Left hindlimb (tissue), 1 donor: ENCODE measurements at places on chromosomes 3 and 15.

GRCh38 chr3:110021659-110022058 lies 684.3 kb upstream of the DPPA4 start:
- no peak for DNase-seq

DNA sequence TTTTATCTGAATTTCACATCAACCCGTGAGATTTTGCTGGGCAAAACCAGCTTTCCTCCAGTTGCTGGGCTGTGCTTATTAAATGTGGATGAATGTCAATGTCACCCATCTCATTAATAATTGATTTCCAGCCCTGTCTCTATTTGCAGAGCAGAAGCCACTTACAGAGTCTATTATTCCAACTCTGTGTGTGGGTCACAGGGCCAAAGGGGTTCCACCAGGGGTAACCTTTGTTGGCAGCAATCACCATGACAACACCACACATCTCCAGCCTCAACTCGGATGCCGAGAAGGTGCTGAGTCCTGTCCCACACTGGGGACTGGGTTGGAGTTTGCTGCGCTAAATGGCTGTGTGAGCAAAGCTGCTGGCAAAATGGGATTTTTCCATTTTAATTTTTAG lies 51.1 kb upstream of the WNT5A start:
- no peak for DNase-seq

- DNase-seq, result no peak
Measured at GRCh38 chr3:194877291-194878119, 191.8 kb downstream of the FAM43A start.

DNA sequence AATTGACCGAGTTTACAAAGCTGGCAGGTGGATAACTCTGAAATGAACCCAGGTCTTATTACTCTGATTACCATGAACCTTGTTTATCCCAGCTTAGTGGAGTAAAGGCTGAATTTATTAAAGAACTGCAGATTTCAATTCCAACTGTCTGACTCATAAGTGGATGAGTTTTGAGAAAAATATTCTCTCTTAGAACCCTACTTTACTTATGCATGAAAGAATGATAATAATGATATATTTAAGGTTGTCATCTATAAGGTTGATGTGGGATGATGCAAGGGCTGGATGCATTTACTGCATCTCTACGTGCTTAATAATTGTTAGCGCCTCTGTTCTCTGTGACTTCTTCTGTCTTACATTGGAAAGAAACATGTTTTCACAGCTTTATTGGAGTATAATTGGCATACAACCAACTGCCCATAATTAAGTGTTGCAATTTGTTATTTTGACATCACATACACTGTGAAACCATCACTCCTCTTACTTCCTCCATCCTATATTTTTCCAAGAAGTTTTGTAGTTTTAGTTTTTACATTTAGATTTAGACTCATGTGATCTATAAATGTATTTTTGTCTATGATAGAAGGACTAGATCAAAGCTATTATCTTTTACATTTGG lies 771.2 kb upstream of the ARRDC4 start:
- no peak for DNase-seq

GRCh38 chr3:8780279-8780678 lies 10.9 kb upstream of the OXTR start:
- DNase-seq, result no peak

DNA sequence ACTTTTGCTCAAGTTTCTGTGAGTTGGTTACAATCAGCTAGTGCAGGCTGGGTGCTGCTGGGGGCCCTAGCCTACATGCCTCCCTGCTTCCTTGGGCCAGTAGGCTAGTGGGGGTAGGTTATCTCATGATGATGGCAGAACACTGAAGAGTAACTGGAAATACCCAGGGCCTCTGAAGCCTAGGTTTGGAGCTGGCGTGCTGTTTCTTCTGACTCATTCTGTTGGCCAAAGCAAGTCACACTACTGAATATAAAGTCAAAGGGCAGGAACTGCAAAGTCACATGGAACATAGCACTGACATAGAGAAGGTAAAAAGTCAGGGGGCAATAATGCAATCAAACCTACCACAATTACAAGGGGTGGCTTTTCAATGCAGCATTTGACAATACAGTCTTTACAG lies 34.5 kb downstream of the RASGRP1 start:
- no peak for DNase-seq

GRCh38 chr15:72205273-72205672 lies 7.7 kb upstream of the GRAMD2A start:
- no peak for DNase-seq

DNA sequence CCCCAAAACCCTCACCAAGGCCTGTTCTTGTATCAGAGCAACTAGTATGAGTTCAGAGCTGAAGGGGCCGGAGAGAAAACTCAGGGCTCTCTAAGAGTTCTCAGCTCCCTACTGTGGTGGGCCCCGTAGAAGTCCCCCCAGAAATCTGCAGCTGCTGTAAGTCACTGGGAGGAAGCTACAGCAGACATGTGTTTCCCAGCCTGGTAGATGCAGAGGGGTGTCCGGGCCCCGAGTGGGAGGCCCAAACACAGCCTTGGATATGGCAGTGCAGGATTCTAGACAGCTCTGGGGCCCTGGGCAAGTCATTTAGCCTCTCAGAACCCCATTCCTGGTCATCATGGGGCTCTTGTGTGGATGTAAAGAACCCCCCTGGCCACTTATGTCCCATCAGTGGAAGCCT lies 39.2 kb upstream of the CSPG4 start:
- DNase-seq, result no peak

- DNase-seq, result no peak
Measured at GRCh38 chr3:177820683-177821316, 623.5 kb upstream of the TBL1XR1 start.

DNA sequence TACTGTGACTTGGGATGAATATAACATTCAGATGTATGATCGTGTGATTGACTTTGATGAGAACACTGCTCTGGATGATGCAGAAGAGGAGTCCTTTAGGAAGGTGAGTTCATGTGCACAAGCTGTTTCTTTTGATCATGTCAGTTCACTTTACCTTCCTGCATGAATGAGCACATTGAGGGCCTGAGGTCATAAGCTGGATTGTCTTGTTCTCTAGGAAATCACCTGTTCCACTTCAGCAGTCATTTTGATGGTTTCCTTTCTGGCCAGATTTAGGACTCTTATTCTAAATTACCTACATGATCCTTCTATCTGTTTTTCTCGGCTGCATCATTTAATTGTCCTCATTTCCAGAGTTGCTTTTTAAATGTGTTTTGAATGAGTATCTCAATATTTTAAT lies 4.1 kb downstream of the RCN2 start:
- no peak for DNase-seq

DNA sequence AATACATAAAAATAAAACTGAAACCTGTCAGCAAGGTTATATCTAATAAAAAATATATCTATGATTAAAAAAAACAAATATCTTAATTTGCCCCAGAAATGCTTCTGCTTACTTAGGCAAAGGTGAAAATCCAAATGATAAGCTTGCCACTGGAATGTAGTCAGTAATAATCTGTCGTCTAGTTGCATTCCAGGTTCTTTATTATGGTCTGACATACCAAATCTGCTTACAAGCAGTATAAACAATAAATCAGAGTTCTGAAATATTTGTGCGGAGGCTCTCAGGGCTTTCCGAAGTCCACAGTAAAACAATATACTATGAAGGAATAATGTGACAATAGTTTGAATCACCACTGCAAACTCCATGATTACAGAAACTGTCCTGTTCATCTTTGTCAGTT lies 1133.5 kb downstream of the ROBO1 start:
- no peak for DNase-seq

DNA sequence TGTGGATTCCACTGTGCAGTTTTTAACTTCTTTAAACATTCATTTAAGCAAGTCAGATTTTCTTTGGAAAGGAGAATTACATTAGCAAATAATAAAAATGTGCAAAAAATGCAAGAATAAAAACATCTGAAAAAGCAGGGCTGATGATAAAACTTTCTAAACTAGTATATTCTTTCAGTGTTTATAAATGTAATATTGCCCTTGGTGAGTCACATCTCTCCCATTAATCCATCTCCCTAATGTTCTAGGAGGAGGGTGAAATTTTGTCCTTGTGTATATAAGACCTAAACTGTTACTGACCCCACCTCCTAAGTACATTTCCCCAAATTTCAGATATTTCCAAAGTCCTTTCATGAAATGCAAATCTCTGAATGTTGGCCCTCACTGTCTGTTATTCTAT lies 28.5 kb upstream of the DCUN1D1 start:
- DNase-seq, result no peak

DNA sequence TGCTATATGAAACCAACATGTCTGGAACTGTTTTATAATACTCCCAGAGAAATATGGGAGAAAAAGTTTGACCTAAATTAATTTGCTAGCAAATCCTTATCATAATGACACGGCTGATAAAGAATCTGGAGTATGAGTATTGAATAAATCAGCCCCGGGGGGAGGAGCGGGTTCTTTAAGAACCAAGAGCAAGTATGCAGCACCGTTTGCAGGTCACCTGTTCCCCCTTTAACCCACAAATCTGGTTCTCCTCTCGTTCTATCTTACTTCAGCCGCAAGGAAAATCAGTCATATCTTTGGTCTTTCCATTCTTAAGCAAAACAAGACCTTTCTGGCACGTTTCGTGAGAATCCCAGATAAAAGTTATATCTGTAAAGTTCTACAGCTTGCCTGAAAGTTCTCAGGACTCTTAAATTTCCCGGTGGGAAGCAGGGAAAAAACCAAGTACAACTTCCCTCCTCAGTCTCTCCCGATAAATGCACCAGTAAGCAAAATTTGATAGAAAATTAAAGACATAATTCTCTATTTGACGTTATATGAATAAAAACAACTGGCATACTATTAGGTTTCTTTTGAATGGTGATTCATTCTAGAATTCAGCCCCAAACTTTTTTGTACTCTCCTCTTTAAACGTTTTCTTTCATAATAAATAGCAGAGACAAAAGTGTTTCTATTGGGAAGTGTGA lies 348.6 kb downstream of the ZBBX start:
- no peak for DNase-seq

DNA sequence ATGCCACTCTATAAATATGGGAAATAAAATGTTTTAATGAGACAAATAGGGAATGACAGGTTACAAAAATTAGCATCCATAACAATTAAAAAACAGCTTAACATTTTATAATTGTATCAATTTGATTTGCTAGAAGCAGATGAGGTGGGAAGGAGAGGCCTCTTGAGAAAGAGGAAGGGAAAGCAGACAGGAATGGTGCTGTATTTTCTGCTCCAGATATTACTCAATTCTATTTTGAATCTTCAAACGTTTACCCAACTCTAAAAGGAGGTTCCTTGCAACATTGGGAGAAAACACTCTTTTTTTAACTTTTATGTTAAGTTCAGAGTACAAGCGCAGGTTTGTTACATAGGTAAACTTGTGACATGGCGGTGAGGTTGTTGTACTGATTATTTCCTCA lies 44.9 kb upstream of the ALDH1A3 start:
- DNase-seq, result no peak

GRCh38 chr3:124263168-124263567 lies 271.2 kb upstream of the ROPN1 start:
- no peak for DNase-seq

DNA sequence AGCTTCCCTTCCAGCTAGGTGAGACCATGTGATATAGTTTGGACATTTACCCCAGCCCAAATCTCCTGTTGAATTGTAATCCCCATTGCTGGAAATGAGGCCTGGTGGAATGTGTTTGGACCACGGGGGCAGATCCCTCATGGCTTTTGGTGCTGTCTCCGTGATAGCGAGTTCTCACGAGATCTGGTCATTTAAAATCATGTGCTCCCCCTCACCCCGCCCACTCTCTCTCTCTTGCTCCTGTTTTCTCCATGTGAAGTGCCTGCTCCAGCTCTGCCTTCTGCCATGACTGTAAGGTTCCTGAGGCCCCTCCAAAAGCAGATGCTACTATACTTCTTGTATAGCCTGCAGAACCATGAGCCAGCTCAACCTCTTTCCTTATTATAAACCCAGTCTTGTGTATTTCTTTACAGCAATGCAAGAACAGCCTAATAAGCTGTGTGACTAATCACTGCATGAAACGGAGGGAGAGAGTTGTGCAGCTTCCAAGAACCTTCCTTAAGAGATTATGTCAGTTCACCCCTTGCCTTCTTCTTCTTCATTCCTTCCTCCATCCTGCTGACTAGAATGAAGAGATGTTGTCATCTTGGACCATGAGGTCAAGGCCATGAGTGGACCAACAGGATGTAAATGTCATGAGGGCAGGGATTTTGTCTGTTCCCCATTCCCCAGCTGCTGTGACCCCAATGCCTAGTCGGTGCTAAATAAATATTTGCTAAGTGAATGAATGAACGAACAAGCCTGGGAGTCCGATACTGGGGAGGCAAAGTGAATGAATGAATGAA lies 91.0 kb downstream of the CPN2 start:
- no peak for DNase-seq

DNA sequence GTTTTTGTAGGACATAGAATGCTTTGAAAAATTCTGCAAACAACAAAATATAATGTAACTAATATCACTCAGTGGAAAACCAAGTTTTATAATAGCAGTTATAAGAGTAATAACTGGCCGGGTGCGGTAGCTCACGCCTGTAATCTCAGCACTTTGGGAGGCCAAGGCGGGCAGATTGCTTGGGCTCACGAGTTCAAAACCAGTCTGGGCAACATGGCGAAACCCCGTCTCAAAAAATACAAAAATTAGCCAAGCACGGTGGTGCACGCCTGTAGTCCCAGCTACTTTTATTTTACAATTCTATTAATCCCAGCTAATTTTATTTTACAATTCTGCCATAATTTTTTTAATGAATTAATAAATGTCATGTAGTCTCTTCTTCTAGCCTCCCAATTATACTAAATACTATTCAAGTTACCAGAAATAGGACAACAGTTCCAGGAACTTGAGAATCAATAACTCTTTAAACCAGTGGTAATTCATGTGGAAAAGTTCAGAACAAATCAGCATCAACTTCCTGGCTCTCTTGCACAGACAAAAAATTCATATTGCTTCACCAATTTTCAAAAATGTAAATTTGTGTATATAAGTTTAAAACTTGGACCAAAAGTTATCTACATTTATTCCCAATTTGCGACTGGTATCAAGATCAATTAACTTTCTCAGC lies 2.2 kb downstream of the DENND4A start:
- DNase-seq, result no peak

GRCh38 chr15:32705446-32705845 lies 12.4 kb upstream of the GREM1 start:
- no peak for DNase-seq

DNA sequence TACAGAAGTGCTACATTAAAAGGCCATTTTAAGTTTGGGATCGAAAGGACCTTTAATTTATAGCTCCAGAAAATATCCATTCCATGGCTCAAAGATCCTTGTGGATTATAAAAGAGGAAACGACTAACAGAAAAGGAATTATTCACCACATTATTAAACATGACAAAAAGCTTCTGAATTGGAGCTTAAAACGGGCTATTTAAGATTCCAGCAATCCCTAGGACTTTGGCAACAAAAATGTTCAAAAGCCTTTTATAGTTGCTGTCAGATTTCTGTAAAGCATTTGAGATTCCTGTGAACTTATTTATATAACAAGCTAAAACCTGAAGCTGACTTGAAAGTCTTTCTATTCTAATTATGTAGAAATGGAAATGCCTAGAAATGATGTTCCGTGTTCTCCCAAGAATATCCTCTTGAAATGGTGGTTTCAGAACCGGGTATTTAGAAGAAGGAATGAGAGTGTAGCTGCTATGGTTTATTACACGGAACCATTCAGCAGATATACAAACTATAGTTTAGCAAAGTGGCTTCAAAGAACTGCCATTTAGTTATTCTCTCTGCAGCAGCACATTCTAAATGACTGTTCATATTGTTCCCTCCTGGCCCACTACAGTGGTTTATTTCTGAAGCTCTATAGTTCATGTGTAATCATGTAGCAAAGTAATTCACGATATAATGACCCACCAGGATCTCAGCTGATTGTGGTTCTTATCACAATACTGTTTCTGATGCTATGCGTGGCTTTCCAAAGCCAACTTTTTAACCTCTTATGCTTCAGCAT lies 961.7 kb downstream of the FHIT start:
- no peak for DNase-seq

- peak; percentile 37 for DNase-seq
Measured at GRCh38 chr3:71694358-71694999, 30.7 kb downstream of the EIF4E3 start.
